ENCODE measurements at places on chromosomes 1 and 21.

GRCh38 chr1:151916726-151917370 lies 7.5 kb upstream of the THEM4 start:
- no peak for DNase-seq

DNA sequence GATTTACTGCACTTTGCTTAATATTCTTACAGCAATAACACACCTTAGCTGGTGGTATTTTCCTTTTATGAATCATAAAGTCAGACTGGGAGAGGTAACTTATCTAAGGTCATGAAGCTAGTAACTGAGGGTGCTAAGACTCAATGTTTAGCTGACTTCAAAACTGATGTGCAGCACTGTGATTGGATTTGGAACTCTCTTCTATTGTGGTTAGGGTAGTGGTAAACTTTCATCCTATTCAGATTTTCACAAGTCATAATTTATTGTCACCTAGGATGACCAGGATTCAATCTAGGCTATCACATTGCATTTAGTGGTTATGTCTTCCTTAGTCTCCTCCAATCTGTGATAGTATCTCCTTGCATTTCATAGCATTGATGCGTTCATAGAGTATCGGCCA lies 18.9 kb downstream of the EPB41 start:
- no peak for DNase-seq

GRCh38 chr1:55618199-55618598 lies 403.0 kb upstream of the USP24 start:
- DNase-seq = no peak

DNA sequence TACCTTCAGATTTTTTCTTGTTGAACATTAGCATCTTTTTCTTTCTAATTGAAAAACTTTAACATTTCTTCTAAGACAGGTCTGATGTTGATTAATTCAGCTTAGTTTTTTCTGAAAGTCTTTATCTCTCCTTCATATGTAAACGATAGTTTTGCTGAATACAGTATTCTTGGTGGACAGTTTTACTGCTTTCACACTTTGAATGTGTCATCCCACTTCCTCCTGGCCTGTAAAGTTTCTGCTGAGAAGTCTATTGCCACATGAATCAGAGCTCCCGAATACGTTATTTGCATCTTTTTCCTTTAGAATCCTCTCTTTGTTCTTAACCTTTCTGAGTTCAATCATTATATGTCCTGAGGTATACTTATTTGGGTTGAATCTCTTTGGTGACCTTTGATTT lies 344.2 kb downstream of the OLFM3 start:
- no peak for DNase-seq

- no peak for DNase-seq
Observed at GRCh38 chr1:101219924-101220870, 16.6 kb upstream of the S1PR1 start.

DNA sequence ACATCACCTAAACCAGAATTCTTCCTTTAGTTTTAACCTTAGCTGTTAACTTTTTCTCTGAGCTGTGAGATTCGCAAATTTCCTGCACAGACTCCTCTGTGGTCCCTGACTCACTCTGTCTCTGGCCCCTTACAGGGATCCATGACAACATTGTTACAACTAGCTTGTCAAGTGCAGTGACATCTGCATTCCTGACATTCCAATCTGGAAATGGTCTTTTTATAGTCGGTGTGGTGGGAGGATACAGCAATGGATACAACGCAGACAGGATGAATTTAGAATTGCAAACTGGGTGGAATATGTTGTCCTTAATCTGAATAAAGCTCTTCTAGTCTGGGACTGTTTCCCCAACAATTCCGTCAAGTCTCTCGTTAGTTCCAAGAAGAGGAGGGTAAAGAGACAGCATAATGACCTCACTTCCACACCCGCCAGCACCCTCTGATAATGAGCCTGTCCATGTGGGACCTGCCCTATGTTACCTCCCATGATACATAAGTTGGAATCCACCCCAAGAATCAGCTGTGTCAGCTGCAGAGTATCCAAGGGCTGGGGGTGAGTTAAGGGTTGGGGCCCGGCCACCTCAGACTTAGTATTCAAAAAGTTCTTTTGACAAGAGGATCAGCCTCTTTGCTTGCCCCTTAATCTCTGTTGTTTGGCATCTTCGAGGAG lies 49.4 kb downstream of the ILDR2 start:
- DNase-seq = no peak

GRCh38 chr1:13492711-13493110 lies 21.1 kb downstream of the LRRC38 start:
- DNase-seq = no peak

GRCh38 chr1:7410156-7410555 lies 360.9 kb upstream of the VAMP3 start:
- no peak for DNase-seq

Measured in stimulated activated CD8-positive, alpha-beta memory T cell treated with anti-CD3 and anti-CD28 coated beads, Interleukin-15, amount 100 ng/mL, for 24 hours (primary cell).